ENCODE measurements at places on chromosomes 12 and 14.

DNA sequence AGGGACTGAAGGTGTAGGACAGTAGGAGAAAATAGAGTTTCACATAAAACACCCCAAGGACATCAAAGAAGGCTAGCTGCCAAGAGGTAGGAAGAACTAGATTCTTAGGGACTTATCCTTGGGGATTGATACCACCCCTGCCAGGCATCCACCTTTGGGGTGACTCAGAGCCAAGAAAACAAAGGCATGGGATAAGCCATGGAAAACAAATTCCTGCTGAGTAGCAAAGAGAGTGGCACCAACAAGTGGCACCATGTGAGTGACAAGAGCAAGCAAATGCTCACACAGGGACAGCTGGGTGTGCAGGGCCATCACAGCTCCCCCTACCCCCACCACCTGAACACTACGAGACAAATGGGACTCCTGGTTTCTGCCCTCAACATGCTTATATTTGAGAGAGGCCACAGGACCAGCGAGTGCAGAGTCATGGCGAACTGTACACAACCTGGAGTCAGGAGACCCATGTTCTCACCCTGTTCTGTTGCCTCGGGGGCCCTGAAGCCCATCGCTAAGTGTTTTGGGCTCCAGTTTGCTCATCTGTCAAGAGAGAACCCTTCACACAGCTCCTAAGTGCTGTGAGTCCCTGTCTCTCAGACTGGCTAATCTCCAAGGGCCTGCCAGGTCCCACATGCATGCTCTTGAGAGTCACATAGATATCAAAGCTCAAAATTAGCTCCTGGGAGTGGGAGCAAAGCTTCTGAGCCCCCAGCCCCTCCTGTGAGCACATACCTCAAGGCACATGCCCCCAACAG lies 91.9 kb downstream of the DPF3 start:
- no peak overlapping the region for H3K4me3 ChIP-seq
- H3K27ac ChIP-seq = peak overlapping the region; percentile 86
- peak; percentile 74 for DNase-seq

GRCh38 chr12:120703311-120703942 lies 6.8 kb upstream of the UNC119B start:
- H3K4me3 ChIP-seq = no peak overlapping the region
- H3K27me3 ChIP-seq = no peaks in the 10 kb centered on the region
- H3K27ac ChIP-seq = peak overlapping the region; percentile 54
- peaks cover 16% of the 10 kb centered on the region for H3K36me3 ChIP-seq
- no peak for DNase-seq

DNA sequence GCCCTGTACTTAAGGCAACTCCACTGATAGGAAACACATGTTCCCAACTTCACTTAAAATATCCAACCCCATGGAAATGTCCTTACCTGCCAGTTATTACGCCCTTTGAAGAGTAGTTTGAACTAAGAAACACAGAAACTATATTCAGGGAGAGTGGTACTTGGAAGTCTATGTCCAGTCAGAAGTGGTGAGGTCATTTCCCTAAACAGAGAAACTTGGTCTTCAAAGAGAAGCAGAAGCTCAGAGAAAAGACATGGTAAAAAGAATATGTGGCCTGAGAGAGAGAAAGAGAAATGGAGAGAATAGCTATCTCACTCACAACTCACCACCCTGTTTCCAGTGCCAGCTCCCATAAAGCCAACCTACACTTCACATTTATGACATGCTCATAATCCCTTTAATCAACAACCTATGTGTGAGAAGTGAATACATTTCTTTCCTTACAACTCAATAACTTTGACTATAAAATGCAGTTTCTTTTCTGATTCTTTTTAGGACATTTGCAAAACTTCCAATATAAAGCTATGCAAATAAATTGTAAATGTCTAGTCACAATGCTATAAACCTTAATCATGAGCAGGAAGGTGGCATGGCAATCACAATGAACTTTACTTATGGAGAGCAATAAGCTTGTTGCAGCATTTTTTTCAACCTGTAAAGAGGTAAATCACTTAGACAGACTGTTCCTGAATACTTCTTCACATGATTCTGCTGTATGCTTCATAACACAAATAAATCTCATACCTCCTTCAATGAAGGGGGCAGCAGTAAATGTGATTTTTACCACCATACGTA lies 67.1 kb downstream of the CPNE8 start:
- H3K27me3 ChIP-seq = no peaks in the 10 kb centered on the region
- no peak overlapping the region for H3K4me3 ChIP-seq
- H3K4me1 ChIP-seq = no peaks in the 10 kb centered on the region
- no peak overlapping the region for H3K27ac ChIP-seq
- no peak for DNase-seq
- no peaks in the 10 kb centered on the region for H3K36me3 ChIP-seq

- DNase-seq = no peak
- peaks cover 15% of the 10 kb centered on the region for H3K27me3 ChIP-seq
- H3K4me3 ChIP-seq = no peak overlapping the region
- no peaks in the 10 kb centered on the region for H3K4me1 ChIP-seq
- H3K27ac ChIP-seq = no peak overlapping the region
Observed at GRCh38 chr12:26172539-26172938, 22.8 kb upstream of the SSPN start.

- H3K4me1 ChIP-seq = no peaks in the 10 kb centered on the region
- no peak overlapping the region for H3K27ac ChIP-seq
- H3K4me3 ChIP-seq = no peak overlapping the region
- DNase-seq = no peak
- H3K27me3 ChIP-seq = no peaks in the 10 kb centered on the region
Observed at GRCh38 chr12:120977531-120978295, 630 bp upstream of the HNF1A start.

GRCh38 chr12:46205294-46205693 lies 63.5 kb downstream of the SLC38A1 start:
- peaks cover 38% of the 10 kb centered on the region for H3K36me3 ChIP-seq
- H3K4me1 ChIP-seq = peaks cover 50% of the 10 kb centered on the region
- H3K27me3 ChIP-seq = no peaks in the 10 kb centered on the region

All from cardiac muscle cell (in vitro differentiated cells and primary cell).